Heart left ventricle (tissue), 16 donors: ENCODE measurements at places on chromosomes 6 and 20. TPM values are rescaled to one million over a fixed set of nuclear protein-coding genes. Genes with fewer than 3 reads are reported as not detected.

EBF4 gene
- total RNA-seq = 2.5 TPM

TEAD3 gene
- total RNA-seq = 35.2 TPM

ZNF831 gene
- total RNA-seq = not detected

DNA sequence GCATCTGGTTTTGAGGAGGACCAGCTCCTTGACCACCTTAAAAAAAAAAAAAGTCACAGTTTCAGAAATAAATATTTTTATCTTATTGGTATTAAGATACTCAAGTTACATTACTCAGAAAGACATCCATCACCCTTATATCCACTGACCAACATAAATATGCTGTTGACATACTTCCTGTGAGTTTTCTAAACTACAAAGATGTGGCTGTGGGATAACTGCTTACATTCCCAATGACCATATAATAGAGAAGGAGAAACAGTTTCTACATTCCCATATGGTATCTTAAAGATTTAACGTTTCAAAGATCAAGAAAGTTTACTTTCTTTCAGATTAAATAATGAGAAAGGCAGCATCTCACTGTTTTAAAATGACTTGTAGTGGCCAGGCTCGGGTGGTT, 46.3 kb downstream of the TP53INP2 start:
- no peak for DNase-seq

DNA sequence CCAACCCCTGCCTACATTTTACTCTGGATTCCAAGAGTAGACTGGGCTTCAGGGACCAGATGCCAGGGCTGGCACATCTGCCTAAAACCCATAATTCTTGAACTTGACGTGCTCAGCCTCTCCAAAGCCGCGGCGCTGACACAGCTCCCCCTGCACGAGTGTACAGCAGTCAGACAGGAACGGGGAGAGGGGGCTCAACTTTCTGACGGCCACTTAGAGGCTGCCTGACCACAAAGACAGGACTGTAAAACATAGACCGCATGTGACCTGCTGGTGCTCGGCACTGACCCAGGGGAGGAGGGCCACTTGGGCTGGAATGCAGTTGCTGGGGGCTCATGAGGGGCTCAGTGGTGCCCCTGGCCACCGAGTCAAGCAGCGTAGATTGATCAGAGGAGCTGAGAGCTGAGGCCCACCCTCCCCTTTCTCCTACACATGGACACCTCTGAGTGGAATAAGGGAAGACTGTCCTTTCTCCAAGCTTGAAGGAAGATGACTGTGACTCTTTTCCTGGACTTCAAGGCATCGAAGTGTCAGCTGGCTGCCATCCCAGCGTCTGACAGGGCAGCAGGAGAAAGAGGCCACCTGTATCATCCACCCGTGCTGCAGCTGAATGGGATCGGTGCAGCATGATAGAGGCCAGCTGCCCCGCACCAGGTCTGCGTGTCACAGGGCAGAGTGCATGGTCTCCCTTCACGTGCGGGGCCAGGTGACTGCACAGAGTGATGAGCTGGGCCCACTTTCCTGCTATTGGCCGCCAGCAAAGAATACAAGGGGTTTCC, 171.3 kb upstream of the AGPAT4 start:
- DNase-seq = no peak

GRCh38 chr6:50846144-50846851, 27.6 kb downstream of the TFAP2B start:
- DNase-seq = no peak

GRCh38 chr6:166997768-166998255, 1.4 kb upstream of the CEP43 start:
- peak; percentile 41 for DNase-seq

DNA sequence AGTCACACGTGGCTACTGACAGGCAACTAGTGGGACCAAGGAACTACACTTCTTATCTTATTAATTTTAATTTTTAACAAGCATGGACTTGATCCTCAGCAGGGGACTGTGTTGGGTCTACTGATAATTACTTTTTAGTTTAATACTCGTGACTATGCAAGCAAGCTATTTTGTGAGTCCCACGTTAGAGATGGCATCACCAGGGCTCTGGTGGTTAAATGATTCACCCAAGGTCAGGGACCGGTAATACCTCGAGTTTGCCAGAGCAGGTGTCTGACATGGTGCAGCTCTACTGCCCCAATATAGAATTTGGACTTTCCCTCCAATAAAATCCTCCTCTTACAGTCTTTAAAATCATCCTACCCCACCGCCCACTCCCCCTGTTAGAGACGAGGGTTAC, 98.6 kb upstream of the RIN2 start:
- no peak for DNase-seq

DNA sequence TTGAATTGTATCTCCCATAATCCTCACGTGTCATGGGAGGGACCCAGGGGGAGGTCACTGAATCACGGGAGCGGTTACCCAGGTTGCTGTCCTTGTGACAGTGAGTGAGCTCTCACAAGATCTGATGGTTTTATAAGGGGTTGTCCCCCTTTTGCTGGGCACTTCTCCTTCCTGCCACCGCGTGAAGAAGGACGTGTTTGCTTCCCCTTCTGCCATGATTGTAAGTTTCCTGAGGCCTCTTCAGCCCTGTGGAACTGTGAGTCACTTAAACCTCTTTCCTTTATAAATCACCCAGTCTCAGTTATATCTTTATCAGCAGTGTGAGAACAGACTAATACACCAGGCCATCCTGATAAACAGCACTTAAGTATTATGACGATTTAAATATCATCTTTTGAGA, 9.0 kb upstream of the MRGBP start:
- no peak for DNase-seq

GRCh38 chr6:18473755-18474154, 86.6 kb downstream of the RNF144B start:
- DNase-seq = no peak

GRCh38 chr6:161079566-161080262, 88.1 kb downstream of the MAP3K4 start:
- no peak for DNase-seq

GRCh38 chr6:149458196-149458595, 26.6 kb downstream of the ZC3H12D start:
- DNase-seq = no peak
